NCI-H1436 (cell line): ENCODE measurements at places on chromosomes 5 and 9.

GRCh38 chr9:99905833-99906402 is 536 bp upstream of the STX17 start:
- DNase-seq = no peak

GRCh38 chr5:172165465-172165864 is 22.6 kb downstream of the STK10 start:
- no peak for DNase-seq

- DNase-seq = no peak
Measured at GRCh38 chr9:96425500-96426169, 7.5 kb upstream of the ZNF367 start.

- no peak for DNase-seq
Measured at GRCh38 chr9:123749580-123750202, 180.2 kb downstream of the DENND1A start.

DNA sequence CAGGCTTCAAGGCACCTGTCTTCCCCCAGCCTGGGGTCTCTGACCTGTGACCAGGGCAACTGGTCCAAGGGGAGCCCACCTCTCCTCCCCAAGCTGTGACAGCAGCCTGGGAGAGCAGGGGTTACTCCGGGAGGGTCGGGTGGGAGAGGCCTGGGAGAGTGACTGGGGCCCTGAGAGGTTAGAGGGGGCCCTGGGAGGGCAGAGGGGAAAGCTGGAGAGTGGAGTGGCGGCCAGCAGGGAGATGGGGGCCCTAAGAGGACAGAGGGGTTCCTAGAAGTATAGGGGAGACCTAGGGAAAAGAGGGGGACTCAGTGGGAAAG is 302 bp downstream of the LCN9 start:
- DNase-seq = no peak

GRCh38 chr9:95055334-95055850 is 262.1 kb downstream of the FANCC start:
- no peak for DNase-seq

DNA sequence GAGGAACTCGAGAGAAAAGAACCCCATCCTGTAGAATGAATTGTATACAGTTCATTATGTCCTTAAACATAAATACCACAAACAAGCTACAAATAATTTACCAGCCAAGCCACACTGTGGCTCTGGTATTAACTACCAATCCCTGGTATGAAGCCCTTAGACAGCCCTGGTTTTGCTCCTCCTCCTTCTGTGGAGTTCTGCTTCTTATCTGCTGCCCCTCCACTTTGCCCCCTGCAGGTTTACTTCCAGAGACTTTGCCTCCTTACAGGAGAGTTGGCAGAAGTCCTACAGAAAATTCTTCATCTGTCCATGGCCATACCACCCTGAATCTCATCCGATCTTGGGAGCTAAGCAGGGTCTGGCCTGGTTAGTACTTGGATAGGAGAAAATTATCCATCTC is 219.8 kb downstream of the ACTL7B start:
- no peak for DNase-seq

DNA sequence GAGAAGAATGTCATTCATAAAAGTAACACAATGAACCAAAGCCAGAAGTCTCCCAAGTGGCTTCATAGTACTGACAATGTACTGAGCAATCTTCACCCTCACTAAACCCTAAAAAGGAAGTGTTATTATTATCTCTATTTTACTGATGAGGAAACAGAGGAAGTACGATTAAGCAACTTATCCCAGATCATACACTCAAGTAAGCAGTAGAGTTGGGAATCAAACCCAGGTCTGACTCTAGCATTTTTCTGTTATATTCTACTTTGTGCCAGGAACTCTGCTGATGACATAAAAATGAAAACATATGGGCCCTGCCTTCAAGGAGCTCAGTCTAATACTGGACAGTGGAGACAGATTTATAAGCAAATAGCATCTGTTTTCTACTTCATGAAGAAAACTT is 109.2 kb downstream of the RAPGEF6 start:
- no peak for DNase-seq

- DNase-seq = no peak
Measured at GRCh38 chr9:131197160-131197911, 72.0 kb downstream of the NUP214 start.

GRCh38 chr5:7680260-7680659 is 170.7 kb downstream of the CFAP90 start:
- no peak for DNase-seq

- DNase-seq = no peak
Measured at GRCh38 chr5:82489683-82490082, 211.5 kb upstream of the RPS23 start.

DNA sequence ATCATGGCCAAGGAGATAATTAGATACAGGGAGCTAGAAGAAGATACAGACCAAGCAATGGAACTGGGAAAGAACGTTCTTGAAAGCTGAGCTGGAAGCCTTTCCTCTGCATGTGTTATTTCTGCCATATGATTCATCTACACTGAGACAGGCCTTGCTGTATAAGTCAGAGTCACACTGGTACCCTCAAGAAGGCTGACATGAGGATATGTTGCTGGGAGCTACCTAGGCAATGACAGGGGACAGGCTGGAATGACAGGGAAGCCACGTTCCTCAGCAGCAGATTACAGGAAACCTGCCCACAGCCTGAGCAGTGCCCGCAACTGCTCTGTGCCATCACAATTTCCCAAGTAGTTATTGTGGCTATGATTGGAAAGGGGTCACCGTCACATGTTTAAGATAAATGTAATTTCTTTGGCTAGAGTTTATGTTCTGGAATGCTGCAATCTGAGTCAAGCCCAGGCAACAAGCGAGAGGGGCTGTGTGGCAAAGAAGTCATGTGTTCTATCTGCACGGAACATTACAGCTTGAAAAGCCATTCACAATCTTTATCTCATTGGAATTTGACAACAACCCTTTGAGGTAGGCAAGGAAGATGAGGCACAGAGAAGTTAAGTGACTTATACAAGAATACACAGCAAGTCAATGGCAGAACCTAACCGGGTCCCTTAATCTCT is 108.2 kb downstream of the TTLL11 start:
- no peak for DNase-seq

- DNase-seq = no peak
Measured at GRCh38 chr9:3873818-3874217, 348.0 kb upstream of the RFX3 start.

DNA sequence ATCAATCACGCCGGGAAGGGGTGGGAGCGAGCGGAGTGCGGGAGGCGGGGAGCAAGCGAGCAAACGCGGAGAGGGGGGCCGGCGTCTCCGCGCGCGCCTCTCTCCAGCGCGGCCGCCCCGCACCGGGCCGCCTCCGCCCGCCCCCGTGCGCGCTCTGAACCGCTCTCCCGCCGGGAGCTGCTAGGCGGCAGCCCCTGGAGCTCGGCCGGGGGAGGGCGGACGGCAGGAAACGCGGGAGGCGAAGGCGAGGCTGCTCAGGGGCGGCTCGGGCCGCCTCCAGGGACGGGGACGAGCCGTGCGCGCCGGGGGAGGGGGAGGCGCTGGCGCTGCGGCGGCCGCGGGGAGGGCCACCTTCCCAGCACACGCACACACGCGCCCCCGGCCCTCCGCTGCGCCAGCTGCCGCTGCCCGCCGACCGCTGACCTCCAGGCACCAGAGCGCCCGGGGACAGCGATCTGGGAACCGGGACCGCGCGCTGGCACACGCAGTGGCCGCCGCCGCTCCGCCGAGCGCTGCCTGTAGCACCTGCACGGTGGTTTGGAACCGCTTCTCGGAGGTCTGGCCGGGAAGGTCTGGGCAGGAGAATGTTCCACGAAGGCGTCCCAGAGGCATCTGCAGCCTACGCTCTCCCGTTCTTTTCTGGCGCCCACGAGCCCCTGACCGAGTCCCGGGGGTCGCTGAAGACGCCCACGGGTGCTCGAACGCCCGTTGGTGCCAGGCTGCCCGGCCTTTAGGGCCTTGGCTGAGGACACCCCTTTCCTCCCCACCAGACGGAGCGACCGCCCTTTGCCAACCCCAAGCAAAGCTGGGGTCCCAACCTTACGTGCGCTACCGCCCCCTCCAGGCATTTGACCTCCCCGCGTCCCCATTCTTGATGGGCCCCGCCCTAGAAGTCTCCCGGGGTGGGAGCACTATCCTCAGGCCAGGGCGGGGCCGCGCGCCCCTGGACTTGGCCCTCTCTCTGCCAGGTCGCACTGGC is at the start of gene GABBR2:
Gene GABBR2 (minus strand): TSS at position 3 of the 979 bp plus-strand sequence. CDS start 198 bp downstream, outside the sequence.
- peak; percentile 21 for DNase-seq

GRCh38 chr9:70868041-70868440 is 253.4 kb downstream of the TRPM3 start:
- no peak for DNase-seq

- DNase-seq = no peak
Measured at GRCh38 chr5:76351577-76351976, 51.5 kb upstream of the IQGAP2 start.

DNA sequence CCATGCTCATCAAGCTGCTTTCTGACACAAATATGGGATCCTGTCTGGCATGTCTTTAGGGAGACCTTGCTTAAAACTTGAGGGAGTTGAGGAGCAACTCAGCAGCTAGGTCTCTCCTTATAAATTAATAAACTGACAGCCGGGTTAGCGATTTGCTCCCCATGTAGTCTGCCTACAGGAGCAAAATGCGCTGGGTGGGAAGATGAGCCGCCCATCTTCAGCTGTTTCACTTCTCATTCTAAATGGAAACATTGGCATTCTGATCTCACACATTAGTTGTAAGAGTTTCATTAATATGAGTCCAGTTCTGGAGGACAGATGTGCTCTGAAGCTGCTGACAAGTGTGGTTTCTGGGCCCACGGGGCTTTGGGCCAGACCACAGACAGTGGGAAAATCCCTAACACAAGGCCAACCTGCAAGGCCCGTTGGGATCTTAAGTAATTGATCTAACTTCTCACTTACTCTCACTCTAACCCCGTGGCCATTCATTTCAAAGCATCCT is 197.0 kb downstream of the MCTP1 start:
- no peak for DNase-seq

- no peak for DNase-seq
Measured at GRCh38 chr5:147417135-147417813, 92.6 kb downstream of the DPYSL3 start.

DNA sequence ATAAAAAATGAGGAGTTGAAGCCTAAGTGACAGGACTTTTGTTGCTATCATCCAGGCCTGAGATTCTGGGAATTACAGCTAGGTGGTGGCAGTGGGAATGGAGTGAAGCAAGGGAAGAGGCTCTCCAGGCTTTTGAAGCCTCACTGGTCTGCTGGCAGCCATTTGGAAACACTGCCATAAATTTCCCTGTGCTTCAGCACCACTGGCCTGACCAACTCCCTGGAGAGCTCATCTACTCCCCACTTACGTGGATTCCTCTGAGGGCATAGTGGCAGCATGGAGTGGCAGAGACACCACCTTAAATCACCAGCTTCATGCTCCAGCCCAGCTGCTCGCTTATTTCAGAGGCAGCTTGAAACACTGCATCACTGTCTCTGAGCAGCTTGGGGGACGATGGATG is 518.2 kb downstream of the TLR4 start:
- DNase-seq = no peak

DNA sequence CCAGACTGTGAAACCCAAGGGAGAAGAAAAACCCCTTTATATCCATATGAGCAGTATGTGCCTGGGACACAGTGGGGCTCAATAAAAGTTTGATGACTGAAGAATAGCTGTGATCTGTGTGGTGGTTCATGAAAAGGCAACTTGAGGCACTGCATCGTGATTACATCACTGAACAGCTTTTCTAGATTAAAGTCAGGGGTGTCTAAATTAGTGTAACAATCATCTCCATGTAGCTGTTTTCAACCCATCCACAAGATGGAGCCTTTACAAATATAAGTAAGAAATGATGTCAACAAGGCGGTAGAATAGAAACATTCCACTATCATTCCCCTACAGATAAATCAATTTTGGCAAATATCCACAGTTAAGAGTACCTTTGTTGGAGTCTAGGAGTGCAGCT is 55.5 kb downstream of the PRRC1 start:
- no peak for DNase-seq

DNA sequence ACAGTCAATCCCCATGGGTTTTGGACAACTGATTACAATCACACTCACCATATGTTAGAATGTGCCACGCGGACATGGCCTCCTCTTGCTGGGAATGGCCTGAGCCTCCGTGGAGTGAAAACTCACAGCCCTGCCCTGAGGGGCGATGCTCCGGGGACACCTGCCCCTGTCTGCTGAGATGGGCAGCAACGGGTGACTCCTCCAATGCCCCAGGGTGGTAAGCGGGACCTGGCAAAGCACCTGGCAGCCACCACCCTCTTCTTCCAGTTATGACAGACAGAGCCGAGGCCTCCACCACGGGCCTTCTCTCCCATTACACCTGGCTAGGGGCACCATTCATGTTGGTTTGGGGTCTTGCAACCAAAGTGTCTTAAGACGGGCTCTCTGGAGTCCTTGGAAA is 94.9 kb upstream of the COL5A1 start:
- DNase-seq = no peak

- no peak for DNase-seq
Measured at GRCh38 chr5:53084546-53085255, 24.9 kb downstream of the MOCS2 start.

DNA sequence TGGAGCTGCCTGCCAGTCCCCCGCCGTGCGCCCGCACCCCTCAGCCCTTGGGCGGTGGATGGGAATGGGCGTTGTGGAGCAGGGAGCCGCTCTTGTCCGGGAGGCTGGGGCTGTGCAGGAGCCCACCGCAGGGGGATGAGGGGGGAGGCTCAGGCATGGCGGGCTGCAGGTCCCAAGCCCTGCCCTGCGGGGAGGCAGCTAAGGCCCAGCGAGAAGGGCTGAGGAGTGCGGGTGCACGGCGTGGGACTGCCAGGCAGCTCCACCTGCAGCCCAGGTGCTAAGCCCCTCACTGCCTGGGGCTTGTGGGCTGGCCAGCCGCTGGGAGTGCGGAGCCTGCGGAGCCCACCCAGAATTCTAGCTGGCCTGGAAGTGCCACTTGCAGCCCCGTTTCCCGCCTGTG is 991.7 kb upstream of the ARRDC3 start:
- DNase-seq = no peak

- no peak for DNase-seq
Measured at GRCh38 chr5:179408611-179409010, 63.4 kb upstream of the ADAMTS2 start.

DNA sequence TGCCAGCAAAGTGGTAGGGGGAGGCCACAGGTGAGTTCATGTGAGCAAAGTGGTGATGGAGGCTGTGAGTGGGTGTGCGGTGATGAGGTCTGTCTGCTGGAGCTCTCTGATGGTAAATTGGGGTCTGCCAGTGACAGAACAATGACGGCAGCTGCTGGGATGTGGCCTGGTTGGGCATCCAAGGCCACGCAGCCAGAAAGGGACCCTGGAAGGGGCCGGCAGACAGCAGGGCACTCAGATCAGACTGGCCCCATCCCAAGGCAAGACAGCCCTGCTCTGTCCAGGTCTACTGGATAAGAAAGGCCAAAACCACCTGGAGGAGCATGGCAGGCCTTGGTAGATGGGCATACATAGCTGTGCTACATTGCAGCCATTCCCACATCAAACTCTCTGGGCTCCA is 412.9 kb upstream of the RGMB start:
- no peak for DNase-seq

GRCh38 chr9:133612051-133612450 is 2.9 kb upstream of the FAM163B start:
- DNase-seq = no peak

GRCh38 chr9:33458444-33458843 is 11.1 kb upstream of the AQP3 start:
- no peak for DNase-seq

- DNase-seq = no peak
Measured at GRCh38 chr9:111149018-111149759, 110.9 kb upstream of the LPAR1 start.
